NCI-H187 treated with DMSO at 0.1 percent for 48 hours (cell line): ENCODE measurements at places on chromosomes 2 and 18.

DNA sequence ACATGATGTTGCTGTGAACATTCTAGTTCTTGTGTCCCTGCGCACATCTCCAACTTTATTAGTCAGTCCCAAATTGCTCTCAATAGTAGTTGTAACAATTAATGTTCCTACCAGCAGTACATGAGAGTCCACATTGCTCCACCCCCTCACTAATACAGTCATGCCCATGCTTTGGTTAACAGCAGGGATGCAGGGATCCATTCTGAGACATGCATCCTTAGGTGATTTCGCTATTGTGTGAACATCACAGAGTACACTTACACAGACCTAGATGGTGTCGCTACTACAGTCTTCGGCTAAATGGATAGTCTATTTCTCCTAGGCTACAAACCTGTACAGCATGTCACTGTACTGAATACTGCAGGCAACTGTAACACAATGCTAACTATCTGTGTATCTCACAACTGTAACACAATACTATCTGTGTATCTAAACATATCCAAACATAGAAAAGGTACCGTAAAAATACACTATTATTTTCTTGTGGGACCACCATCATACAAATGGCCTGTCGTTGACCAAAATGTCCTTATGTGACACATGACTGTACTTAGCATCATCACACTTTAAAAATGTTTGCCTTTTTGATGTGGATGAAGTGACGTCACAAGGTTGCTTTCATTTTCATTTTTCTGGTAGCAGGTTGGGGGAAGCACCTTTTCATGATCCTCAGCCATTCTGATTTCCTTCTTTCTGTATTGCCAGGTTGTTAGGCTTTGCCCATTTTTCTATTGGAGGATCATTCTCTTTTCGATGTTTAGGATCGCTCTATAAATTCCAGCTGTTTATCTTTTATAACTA lies 82.9 kb upstream of the RNF152 start:
- DNase-seq: no peak

GRCh38 chr2:196915507-196916189 lies 10.9 kb downstream of the PGAP1 start:
- no peak for DNase-seq

- no peak for DNase-seq
Observed at GRCh38 chr2:29063056-29063455, 11.3 kb downstream of the PCARE start.

GRCh38 chr2:39306626-39307025 lies 62.9 kb upstream of the CDKL4 start:
- no peak for DNase-seq

DNA sequence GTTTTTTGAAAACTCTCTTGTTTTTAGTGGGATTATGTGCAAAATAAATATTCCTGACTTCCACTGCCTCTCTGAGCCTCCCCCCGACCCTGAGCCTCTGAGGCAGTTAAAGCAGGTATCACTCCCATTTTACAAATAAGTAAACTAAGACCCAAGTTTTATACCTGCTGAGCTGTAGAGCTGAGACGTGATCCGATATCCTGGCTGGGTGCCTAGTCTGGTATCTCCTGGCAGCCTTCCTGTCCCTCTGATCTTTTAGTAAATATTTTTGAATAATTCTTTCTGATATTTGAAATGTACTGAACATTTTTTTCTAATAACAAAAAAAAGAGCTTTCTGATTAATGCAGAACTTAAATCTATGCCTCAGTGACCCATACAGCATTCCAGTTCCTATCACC lies 108.3 kb upstream of the NOSTRIN start:
- no peak for DNase-seq

- DNase-seq: no peak
Observed at GRCh38 chr2:6384341-6384740, 481.4 kb downstream of the CMPK2 start.

DNA sequence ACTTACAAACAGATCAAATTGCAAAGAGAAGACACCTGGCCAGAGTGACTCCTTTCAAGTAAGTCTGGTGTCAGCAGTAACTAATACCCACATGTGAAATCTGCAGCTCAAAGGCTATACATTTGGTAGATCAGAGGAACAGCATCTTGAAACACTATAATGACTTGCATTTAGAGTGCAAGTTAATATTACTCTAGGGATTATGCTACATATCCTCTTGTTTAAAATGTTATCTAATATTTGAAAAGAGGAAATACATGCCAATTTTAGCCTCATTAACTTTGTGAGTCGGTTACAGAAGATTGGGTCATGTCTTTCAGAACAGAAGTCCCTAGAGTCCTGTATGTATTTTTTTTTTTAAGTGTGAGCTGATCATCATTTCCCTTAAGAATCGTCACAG lies 15.2 kb downstream of the LANCL1 start:
- DNase-seq: peak; percentile 35

- no peak for DNase-seq
Observed at GRCh38 chr2:33383855-33384598, 92.4 kb upstream of the RASGRP3 start.

DNA sequence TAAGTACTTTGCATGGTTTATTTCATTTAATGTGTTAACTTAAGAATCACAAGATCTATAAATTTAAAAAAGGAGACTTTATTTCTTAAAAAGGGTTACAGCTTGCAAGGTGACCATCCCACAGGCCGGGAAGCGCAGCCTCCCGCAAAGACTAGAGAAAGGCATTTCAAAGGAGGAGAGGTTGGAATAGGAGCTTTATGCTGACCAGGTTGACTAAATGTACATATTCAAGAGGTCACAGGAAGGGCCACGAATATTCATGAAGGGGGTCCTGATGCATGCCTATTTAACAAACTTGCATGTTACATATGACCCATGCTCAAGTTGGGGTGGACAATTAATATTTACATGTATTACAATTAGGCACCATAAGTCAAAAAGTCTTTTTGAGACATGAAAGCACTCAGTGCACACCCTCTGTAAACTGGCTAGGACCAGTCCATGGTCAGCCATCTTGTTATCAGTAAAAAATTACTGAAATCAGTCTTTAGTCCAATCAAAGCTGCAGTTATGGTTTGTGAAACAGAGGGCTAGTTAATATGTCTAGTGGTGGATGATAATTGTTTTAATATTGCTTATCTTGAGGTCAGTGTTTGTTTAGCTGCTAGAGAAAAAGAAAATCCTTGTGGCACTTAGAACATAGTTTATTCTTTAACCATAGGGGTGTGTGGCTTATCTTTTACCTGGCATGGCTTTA lies 169.3 kb downstream of the KCNE4 start:
- no peak for DNase-seq

DNA sequence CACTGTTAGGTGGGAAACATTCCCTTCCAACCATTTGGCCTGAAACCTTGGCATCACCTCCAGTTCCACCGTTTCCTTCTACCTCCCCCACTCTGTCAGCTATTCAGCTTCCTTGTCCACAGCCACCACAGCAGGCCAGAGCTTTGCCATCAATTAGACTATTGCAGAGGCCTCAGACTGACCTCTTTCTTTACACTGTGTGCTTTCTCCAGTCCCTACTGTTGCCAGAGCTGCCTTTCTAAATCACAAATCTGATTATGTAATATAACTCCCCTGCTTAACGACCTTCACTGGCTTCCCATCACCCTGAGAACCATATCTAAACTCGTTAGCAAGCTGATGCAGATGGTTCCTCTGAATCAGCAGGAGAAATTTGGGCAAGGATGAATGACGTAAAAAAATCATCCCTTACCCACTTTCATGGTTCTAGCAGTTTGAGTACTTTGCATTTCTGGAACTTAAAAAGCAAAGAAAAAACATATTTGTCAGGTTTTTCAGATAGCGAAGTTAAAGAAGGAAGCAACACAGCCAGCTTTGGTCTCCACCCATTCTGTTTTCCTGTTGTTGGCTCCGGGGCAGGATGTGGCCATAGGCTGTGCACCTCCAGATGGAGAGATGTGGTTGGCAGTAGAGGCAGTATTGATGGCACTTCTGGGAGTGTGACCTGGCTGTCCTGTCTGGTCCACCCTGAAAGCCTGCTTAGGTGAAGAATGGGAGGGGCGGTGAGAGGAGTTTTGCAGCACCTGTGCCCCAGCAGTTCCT lies 422.1 kb downstream of the PARD3B start:
- DNase-seq: no peak
